ENCODE measurements at places on chromosomes 3 and 15.

DNA sequence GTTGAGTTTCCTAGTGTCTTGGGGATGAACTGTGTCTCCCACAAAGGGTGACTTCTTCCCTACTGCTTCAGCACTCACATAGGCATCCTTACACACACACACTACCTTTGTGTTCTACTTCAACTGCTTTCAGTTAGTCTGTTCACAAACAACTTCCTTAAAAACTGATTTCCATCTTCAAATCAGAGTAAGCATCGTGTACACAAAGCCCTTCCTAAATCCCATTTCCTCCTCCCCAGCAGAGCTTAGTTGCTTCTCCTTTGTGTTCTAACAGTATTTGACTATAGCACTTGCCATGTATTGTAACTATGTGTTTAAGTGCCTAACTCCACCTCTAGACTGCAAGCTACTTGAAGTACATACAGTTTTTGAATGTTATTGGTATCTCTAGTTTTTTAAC is 71.7 kb downstream of the TNIK start:
- DNase-seq: no peak

- DNase-seq: no peak
These were observed 480.0 kb upstream of the GOLIM4 start for GRCh38 chr3:168575750-168576149.

DNA sequence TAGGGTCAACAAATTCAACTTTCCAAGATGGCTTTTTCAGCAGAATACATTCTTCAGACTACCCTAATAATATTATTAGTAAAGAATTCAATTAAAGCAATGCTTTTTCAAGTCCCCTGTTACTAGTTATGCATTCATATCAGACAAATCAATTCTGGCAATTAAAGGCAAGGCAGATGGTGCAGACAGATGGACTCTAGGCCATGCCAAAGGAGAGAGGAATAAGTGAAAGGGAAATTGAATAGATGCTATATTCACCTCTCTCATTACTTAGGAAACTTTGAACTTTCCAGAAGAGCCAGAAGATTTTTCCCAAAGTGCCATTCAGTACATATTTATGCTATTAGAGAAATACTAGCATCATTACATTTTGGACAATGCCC is 487.7 kb upstream of the RASGRP1 start:
- DNase-seq: no peak

- DNase-seq: no peak
These were observed 8.7 kb upstream of the EPHB3 start for GRCh38 chr3:184552863-184553262.

DNA sequence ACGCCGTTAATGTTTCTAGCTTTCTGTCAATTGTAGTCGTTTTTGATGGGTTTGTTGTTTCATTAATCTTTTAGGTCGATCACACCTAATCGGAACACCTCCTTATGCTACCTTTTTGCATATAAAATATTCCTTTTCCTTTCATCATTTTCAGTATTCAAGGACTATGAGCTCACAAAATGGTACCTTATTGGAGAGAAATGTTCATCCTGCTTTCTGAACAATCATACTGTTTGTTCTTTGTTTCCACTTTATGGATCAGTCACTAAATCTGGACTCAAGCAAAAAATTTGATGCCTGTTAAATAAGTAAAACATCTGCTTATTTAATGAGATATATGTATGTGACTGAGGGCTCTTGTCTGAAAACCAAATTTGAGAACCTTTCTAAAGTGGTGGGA is 1.1 kb downstream of the KIF15 start:
- DNase-seq: no peak

GRCh38 chr3:68874551-68875348 is 57.6 kb downstream of the TAFA4 start:
- DNase-seq: no peak

GRCh38 chr3:77718311-77718710 is 678.4 kb downstream of the ROBO2 start:
- DNase-seq: no peak

DNA sequence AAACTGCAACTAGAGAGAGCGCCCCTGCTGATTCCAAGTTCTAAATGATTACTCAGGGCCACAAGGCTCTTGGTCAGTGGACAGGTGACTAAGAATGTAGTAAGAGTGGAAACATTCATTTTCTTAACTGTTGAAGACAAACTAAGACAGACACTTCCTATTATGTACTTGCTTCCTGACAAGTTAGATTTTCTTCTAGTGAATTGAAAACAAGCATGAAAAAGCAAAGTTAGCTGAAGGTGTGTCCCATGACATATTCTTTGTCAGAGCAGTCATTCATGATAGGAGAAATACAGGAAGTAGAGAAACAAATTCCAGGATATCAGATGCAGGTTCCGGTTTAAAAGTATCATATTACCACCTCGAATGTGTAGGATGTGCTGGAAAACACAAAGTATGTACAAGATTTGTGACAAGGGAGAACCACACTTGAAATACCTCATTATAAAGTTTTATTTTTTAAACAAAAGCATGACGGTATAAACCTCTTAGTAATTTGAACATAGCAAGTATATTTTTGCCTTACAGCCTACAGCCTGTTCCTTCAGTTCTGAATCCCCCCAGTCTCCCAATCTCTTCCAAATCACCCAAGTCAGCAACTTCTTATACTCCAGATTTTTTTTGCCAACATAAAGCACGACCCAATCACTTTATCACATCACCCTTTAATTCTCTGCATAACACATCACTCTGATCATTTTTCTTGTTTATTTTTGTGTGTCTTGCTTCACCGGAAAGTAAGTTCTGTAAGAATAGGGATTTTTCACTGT is 6.2 kb downstream of the TSPAN3 start:
- no peak for DNase-seq

- no peak for DNase-seq
These were observed 104.5 kb upstream of the SATB1 start for GRCh38 chr3:18529631-18530030.

DNA sequence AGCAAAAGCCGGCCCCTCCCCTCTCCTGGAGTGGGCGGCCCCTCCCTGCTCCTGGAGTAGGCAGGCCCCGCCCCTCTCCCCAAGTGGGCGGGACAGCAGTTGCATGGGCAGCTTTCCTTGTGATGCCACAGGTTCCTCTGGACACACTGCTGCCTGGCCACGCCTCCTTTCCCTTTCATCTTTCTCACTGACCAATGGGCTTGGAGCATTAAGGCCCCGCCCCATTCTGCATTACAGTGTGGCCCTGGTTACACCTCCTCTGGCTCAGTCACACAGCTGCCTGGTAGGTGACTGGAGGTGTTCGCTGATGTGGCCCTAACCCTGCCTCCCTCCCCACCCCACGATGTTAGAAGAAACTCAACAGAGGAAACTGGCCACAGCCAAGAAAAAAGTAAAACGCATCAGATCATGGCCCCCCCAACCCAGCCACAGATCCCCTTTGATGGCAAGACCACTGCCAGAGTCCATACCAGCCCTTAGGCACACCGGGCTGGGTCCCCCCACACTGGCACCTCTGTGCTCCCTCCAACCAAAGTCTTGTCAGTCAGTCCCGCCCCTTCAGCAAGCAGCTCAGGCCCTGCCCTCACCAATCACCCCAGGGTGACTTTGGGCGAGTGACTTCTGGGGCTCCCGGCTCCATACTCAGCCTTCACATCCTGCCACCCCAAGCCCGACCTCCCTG is 84.3 kb downstream of the ADAMTS7 start:
- DNase-seq: no peak

DNA sequence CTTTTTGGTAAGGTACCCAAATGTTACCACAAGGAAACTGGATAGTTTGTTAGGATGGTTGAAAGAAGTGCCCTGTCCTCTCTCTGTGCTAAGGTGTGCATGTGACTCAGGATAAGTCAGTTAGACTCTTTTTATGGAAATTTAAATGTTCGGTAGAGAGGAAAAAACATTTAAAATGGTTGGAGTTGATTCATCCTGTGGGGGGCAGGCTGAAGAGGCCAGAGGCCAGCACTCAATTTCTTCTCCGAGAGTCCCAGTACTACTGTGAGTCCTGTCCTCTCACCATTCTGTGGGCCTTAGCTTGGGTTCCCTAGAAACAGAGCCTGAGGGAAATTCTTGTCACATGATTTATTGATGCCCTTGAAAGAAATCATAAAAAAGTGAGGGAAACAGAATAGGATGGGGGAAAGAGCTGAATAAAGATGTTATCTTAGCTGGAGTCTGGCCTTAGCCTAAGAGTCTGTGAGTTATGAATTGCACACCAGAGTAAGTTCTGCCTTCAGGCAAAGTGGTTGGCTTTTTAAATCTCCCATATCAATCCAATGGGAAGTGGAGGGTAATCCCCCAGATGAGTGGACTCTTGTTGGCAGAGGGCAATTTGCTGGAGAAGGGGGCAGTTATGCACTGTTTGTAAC is 106.5 kb upstream of the GALNT15 start:
- no peak for DNase-seq

DNA sequence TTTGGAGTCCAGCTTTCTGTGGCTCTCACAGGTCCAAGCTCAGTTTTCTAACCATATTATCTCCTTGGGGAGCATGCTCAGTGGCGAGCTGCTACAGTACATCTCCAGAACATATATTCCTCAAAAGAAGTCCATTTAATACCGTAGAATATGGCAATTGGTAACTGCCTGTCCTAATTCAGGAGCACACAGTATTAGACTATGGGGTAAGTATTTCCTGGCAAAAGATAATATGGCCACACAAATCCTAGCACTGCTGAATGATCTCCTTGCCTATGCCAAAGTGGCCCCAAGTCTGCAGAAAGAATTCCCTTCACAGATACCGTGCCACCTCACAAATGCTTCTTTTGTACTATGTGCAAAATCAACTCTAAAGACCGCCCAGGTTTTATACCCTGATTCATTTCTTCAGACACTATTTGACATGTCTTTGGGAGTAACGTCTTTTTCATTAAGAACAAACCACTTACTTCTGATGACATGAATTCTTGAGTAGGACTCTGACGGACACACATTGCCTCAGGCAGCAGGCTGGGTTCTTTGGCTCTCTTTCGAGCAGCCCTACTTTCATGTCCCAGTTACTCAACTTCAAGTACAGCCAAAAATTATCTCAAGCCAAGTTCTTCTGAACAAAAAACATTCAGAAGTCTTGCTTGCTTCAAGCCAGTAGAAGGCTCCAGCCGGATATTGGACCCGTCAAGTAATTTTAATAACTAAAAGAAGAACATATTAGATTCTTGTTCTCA is 368.3 kb upstream of the DCBLD2 start:
- no peak for DNase-seq

Data from T-helper 1 cell (primary cell).